ENCODE measurements at places on chromosomes 12 and 14.

- DNase-seq, result peak; percentile 61
Observed at GRCh38 chr12:6532927-6533652, 1.2 kb upstream of the GAPDH start.

GRCh38 chr12:12606781-12607589, 4.7 kb upstream of the CREBL2 start:
- peak; percentile 76 for DNase-seq

DNA sequence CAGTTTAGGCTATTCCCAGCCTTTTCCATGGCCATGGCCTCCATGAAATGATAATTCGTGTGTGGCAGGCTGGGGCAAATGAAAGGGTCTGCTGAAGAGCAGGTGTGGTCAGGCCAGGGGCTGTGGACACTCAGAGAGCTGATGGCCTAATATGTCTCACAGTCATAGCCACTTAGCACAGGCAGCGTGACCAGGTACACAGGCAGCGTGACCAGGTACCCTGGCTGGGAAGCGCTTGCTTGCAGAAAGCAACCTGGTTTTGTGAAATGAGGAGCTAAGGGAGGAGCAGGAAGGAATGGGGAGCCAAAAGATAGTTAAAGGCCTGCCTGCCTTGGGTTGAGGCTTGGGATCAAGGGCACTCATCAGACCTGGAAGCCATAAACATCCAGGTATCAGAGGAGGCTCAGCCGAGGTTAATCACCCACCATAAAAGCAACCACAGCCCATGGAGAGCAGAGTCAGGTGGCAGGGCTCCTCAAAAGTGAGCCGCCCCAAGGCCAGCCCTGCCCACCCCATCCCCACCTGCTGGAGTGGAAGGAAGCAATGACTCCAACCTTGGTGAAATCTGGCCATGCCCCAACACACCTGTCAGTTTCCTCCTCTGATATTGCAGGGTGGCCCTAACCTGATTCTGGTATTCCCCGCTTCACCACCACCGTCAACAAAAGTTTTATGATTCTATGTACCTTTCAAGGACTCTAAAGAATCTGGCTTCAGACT, 8.0 kb upstream of the KRT8 start:
- DNase-seq, result no peak

DNA sequence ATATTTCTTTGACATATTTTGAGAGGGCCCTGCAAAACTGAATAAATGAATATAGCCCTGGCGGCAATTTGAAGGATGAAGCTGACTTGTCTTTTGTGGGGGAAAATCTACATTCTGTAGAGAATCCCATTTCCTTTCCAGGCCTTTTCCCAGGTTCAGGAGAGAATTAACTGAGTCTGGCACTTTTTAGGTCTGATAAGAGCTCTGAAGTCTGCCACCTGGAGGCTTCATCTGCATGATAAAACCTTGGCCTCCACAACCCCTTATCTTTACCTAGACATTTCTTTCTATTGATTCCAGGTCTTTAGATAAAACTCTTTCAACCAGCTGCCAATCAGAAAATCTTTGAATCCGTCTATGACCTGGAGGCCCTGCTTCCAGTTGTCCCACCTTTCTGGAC, 299.4 kb downstream of the ETNK1 start:
- no peak for DNase-seq

GRCh38 chr14:54567224-54567638, 303 bp downstream of the SAMD4A start:
- no peak for DNase-seq

DNA sequence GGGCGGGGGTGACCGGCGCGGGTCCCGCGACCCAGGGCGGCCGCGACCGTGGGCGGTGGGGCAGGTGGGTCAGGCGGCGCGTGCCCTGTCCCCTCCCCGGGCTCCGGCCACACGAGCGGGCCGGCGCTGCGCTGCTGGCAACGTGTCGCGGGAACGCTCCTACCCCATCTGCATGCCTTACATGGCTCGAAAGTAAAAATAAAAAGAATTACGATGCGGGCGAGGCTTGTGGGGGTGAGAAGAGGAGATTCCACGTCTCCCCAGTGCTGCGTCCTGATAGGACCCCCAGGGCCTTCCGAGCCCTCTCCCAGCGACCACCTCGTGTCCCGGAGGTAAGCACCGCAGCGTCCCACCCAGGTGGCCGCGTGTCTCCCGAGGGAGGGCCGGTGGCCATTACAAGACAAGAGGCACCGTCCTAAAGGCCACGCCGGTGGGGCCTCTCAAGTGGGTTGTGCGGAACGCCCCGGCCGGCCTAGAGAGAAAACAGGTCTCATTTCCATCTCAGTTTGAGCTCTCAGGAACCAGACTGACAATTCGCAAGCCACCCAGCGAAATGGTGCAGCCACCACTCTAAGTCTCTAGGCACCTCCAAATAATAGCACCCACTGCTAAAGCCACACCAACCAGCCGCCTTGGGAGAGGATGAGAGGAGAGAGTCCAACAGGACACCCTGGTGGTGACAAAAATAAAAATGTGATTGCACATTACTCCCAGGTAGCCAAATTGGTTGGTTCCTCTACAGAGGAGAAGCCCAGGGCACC, 612 bp upstream of the FOXN3 start:
- peak; percentile 79 for DNase-seq

GRCh38 chr14:68449561-68450181, 343.2 kb downstream of the ZFP36L1 start:
- no peak for DNase-seq

GRCh38 chr14:104339361-104339760, 201.0 kb downstream of the KIF26A start:
- no peak for DNase-seq

DNA sequence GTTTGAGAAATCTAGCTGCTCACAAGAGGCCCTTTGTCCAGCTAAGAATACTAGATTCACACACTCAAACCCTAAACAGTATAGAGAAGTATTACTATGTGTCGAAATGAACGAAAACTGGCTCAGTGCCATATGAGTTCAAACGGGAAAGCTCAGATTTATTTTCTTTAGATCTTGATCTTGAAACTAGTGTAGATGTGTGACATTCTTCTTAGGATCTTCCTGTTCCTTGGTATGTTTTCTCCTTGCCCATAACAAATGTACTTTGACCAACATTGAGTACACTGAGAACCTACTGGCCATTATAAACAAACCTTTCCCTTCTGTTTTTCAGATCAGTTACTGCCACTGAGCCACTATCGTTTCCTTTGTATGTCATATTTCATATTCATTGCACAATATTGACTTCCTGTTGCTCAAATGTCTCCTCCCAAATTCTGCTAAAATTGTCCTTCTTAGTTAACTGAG, 21.3 kb downstream of the MYBPC1 start:
- DNase-seq, result peak; percentile 71

DNA sequence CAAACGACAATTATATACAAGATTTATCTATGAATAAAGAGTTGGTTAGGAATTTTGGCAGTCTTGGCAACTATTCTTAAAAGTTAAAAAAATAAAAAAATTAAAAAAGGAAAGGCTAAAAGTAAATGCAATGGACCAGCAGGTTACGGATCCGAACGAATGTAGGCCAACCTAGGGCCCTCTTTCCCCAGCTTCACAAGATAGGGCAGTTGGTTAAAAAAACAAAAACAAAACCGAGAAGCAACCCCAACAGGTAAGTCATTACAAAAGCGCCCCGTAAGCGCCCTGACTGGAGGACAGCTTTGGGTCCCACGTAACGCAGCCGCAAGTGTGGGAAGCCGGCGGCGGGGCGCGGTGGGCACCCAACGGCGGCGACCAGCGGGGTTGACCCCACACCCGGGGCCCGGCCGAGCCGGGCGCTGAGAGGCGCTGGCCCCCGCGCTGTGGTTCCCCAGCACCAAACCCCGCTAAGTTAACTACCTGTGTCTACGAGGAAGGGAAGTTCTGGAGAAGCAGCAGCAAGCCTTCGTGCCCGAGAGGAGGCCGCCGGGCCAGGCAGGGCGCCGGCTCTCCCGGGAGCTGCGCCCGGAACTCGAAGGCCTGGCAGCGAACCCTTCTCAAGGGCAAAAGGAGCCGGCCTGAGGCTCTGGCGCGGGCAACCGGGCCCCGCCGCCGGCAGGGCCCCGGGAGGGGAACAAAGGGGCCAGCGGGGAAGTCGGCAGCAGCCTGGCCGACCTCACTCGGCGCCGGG, 882 bp downstream of the HECTD1 start:
- DNase-seq, result no peak

Data from MV-4-11 (cell line).